ENCODE measurements at places on chromosomes 6 and 20. TPM values are rescaled to one million over a fixed set of nuclear protein-coding genes. Genes with fewer than 3 reads are reported as not detected.

The HTR1E gene
- total RNA-seq: not detected

The MRPL2 gene
- 19.5 TPM for total RNA-seq

The CDKN1A gene
- 486 TPM for total RNA-seq

The TMC2 gene
- total RNA-seq: not detected

The SLC4A11 gene
- 1.2 TPM for total RNA-seq

The TRIM10 gene
- not detected for total RNA-seq
